Right renal cortex interstitium (tissue), 3 donors: ENCODE measurements at places on chromosomes 1 and 21. TPM values are rescaled to one million over a fixed set of nuclear protein-coding genes. Genes with fewer than 3 reads are reported as not detected.

DNA sequence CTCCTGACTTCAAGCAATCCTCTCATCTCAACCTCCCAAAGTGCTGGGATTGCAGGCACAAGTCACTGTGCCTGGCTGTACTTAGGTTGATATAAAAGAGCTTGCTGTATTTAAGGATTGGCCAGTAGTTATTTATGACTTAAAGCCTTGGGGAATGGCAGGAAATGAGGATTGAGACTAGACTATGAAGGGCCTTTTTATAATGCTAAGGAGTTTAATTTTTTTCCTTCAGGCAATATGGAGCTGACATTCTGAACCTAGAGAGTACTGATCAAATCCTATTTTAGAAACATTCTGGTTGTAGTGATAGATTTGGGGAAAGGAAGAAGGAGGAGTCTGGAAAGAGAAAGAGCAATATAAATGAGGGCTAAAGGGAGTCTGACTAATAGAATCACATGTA, 44.7 kb downstream of the MSH4 start:
- no peak for DNase-seq

DNA sequence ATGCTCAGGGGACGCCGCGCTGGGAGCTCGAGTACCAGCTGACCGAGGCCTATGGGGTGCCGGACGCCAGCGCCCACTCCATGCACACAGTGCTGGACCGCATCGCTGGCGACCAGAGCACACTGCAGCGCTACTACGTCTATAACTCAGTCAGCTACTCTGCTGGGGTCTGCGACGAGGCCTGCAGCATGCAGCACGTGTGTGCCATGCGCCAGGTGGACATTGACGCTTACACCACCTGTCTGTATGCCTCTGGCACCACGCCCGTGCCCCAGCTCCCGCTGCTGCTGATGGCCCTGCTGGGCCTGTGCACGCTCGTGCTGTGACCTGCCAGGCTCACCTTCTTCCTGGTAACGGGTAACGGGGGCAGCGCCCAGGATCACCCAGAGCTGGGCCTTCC, 1.3 kb upstream of the XKR8 start:
- DNase-seq: no peak

DNA sequence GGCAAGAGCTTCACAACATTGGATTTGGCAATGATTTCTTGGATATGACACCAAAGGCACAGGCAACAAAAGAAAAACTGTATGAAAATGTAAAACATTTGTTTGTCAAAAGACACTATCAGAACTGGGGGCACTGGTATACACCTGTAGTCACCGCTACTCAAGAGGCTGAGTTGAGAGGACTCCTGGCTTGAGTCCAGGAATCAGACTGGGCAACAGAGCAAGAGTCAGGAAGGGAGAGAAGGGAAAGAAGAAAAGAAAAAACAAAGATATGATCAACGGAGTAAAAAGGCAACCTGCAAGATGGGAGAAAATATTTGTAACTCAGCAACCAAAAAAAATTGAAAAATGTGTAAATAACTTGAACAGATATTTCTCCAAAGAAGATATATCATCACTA, 6.0 kb upstream of the TUT4 start:
- DNase-seq: no peak

DNA sequence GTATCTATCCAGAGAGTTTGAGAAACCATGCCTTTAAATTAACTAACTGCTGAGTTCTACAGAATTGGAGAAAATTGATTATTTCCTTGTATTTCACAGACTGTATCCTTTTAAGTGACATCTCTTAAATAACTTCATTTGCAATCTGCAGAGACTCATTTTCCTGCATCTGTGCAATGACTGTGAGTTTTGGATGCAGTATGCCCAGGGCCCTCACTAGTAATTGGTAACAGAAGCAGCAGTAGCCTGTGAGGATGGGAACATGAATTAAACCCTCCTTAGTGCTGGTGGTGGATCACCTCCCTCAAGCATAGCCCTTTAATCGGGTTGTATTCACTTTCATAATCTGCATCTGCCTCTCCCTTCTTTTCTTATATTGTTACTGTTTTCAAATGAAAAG, 21.7 kb upstream of the SH3D21 start:
- DNase-seq: no peak

Gene VWA1
- polyA plus RNA-seq: 48.0 TPM
